ENCODE measurements at places on chromosomes 16 and 17.
A peak's percentile ranks its signal among the peaks of the same experiment; 100 is the strongest.

DNA sequence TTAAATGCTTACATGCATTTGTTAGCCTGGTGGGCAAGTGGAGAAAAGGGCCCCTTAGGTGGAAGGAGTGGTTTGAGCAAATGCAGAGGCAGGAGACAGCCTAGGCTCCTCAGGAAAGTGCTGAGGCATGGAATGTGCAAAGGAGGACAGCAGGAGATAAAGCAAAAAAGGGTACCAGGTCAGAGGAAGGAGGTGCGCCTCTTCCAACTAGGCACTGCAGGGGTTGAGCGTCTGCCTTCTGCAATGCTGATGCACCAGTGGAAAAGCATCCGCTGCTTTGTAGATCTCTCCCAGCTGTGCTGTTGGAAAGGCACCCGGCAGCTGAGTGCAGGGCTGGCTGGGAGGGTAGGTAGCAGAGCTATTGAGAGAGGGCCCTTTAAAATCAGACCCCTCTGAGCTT, 287.0 kb upstream of the XYLT1 start:
- no peak for DNase-seq

- DNase-seq: no peak
Observed at GRCh38 chr17:82232876-82233785, 4.3 kb downstream of the SLC16A3 start.

GRCh38 chr17:75874323-75875181, 3.8 kb downstream of the TRIM47 start:
- no peak for DNase-seq

- DNase-seq: no peak
Observed at GRCh38 chr17:40625311-40625710, 22.3 kb downstream of the SMARCE1 start.

DNA sequence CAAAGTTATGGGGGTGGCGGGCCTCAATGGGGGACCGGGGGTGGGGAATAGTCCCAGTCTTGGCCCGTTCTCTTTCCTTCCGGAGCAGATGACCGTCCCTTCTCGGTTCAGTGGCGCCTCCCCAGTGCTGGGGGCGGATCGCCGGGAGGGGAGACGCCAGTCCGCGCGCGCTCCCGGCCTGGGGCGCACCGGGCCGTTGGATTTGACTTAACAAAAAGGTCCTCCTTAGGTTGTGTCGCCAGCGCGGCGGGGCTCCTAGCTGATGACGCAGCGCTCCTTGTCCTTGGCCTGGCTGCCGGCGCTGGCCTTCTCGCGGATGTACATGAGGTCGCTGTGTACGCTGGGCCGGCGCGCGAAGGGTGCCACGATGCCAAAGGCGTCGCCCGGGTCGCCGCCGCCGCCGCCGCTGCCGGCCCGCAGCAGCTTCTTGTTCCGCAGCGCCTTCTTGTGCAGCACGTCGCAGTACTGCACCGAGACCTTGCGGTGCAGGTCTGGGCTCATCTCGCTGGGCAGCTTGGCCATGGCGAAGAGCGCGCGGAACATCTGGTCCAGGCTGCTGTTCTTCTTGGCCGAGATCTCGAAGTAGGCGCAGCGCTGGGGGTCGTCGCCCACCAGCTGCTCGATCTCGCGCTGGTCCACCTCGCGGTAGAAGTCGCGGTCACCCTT, 1.2 kb downstream of the RASD1 start:
- peak; percentile 43 for DNase-seq

DNA sequence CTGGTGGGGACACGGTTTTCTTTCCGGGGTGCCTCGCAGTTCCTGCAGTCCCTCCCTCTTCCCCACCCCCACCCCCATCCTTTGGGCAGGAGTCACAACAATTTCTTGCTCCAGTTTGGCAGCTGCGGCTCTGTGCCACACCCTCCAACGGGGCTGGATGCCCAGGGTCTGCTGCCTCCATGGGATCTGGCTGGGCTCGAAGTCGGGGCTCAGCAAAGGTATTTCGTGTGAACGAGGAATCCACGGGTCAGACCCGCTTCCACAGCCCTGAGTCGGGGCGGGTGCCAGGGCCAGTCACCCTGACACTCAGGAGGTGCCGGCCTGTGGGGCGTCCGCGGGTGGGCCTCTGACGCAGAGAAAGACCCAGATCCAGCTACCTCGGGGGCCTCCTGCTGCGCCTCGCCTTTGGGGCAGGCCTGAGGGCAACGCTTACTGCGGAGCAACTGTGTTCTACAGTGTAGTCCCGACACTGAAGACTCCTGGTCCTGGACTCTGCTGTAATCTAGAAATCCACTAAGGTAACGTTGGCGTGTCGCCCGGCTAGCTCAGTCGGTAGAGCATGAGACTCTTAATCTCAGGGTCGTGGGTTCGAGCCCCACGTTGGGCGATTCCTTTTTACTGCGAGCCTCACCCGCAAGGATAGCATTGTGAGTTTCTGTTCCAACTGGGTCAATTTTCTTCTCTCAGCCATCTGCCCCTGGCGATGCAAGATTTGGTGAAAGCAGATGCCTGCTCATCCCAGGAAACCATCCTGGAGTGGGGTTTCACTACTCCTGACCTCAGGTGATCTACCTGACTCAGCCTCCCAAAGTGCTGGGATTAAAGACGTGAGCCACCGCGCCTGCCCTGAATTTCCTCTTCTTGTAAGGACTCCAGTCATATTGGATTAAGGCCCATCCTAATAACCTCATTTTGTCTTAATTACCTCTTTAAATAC, 12.6 kb upstream of the OR1F1 start:
- DNase-seq: no peak

- peak; percentile 75 for DNase-seq
Observed at GRCh38 chr17:17819561-17819995, 17.2 kb downstream of the SREBF1 start.

- DNase-seq: no peak
Observed at GRCh38 chr16:63655846-63656245, 1466.0 kb downstream of the CDH11 start.

- no peak for DNase-seq
Observed at GRCh38 chr16:50208460-50208931, 55.4 kb downstream of the TENT4B start.

DNA sequence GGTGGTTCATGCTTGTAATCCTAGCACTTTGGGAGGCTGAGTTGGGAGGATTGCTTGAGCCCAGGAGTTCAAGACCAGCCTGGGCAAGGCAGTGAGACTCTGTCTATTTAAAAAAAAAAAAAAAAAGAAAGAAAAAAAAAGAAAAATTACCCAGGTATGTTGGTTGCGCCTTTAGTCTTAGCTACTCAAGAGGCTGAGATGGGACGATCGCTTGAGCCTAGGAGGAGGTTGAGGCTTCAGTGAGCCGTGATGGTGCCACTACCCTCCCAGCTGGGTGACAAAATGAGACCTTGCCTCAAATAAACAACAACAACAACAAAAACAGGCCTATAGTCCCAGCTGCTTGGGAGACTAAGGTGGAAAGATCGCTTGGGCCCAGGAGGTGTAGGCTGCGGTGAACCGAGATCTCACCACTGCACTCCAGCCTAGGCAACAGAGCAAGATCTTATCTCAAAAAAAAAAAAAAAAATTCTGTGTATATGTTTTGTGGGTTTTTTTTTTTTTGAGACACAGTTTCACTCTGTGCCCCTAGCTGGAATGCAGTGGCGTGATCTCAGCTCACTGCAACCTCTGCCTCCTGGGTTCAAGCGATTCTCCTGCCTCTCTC, 12.5 kb upstream of the ANKRD40CL start:
- DNase-seq: no peak

DNA sequence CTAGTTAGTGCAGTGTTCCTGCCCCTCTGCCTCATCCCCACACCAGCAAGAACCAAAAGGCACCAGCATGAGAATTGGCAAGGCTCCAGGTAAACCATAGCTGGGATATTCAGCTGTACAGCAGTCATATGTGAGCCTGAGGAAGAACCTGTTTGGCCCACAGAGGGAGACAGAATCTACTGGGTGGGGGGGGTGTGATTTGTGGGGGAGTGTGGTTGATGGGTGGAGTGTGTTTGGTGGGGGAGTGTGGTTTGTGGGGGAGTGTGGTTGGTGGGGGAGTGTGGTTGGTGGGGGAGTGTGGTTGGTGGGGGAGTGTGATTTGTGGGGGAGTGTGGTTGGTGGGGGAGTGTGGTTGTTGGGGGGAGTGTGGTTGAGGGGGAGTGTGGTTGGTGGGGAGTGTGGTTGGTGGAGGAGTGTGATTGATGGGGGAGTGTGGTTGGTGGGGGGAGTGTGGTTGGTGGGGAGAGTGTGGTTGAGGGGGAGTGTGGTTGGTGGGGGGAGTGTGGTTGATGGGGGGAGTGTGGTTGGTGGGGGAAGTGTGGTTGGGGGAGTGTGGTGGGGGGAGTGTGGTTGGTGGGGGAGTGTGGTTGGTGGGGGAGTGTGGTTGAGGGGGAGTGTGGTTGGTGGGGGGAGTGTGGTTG, 19.5 kb downstream of the MINK1 start:
- peak; percentile 62 for DNase-seq

DNA sequence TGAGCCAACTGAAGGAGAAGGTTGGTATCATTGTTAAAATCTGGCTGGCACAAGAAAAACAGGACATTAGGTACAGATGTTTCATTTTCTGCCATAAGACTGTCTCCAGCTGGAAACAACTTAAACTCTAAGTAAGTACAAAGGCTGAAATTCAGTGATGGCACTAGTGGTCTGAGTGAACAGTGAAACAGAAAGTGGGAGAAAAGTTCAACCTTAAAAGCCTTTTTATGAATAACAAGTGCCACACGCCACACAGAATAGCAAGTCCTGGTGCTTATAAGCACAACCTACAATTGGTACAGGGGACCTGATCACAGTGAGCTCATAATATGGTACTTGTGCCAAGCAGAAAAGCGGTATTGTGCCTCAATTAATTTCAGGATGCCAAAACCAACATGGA, 56.7 kb downstream of the CEP112 start:
- DNase-seq: no peak

- DNase-seq: no peak
Observed at GRCh38 chr16:77613095-77613494, 109.2 kb upstream of the NUDT7 start.
